Stimulated activated naive CD4-positive, alpha-beta T cell treated with Interleukin-2 at 50 U/mL for 16 hours (primary cell): ENCODE measurements at places on chromosomes 6 and 20.

DNA sequence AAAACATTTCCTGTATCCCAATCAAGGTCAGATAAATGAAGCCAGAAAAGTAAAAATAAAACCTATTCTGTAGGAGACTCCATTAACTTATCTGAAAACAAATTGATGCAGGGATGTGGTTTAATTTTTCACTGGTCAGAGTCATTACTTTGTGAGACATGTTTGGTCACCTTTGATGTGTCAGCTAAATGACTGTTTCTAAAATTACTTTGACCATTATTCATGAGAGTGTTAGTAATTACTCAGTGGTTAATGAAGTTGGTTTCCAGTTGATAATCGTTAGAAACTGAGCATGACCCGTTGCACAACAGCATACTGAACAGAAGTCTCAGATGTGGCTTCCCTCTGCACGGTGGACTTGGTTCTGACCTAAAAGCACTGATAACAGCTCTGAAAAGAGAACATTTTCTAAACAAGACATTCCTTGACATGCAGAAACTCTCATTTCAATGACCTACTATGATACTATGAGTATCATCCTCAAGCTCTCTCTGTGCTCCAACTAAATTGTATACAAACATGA lies 410.5 kb upstream of the RNF217 start:
- DNase-seq = no peak

GRCh38 chr6:151901009-151901411 lies 93.5 kb downstream of the ESR1 start:
- DNase-seq = no peak

DNA sequence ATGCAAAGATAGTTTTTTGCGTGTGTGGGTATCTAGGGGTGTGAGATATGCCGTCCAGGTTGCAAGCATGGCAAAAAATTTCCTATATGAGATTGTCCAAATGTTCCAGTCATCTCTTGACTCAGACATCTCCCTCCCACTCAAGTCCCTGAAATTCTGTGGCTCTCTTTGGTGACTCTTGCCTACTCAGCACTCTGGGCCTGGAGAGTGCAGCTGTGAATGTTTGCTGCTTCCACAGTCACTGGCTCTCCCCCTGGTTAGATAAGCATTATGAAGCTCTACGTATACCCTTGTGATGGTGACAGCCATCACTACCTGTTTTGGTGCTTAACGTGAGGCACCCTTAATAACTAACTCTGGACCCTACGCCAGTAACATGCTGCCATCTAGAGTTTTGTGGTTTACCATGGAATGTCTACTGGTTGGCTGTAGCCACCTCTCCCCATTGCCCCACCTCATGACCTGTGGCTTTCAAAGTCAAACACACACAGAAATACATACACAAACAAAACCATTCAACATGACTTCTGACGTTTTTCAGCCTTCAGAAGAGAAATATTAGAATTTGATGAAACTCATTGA lies 621.9 kb upstream of the CITED2 start:
- DNase-seq = no peak

DNA sequence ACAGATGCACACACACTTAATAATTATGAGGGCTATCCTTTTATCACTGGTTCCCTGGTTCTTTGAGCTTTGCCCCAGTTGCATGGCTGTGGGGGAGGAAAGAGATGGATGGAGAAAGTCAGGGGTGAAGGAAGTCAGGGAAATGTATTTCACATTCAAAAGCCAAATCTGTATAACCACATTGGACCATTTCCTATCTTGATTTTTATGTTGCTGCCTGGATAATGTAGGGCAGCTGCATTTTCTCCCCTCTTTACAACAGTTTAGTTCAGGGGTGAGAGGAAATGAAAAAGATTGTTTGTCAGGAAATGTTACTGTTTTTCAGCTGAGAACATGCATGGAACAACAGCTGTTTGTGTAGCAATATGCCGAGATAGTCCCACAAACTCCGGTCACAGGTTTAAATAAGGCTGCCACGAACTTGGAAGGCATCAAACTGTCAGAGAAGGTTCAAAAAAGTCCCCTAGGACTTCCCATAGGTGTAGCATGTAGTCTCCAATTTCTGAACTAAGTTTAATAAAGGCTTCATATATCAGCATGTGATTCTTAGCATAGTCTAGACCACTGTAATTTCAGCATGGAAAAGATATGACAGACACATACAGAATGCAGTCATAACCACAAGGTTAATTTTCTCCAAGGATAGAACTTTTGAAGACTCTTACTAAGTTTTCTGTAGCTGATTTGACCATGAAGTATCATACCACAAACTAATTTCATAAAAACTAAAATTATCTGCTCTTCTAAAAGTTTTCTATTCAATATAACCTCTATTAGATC lies 82.1 kb upstream of the COL21A1 start:
- DNase-seq = no peak

DNA sequence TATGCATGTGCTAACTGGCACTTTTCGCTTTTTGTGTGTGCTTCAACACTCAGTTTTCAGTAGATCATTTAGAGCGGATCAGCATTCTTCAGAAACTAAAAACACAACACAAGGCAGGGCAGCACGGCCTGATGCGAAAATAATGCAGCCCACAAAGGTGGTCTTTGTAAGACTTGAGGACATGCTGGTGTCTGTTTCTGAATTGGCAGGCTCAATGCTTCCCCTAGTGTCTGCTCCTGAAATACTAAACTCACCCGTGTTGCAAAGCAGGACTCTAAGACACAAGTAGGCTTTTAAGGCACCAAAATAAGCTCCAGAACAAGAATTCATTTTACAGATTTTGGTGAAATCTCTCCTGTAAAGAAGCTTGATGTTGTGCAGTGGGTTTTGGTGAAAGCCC lies 676.5 kb downstream of the TENT5A start:
- DNase-seq = no peak

- DNase-seq = no peak
These were observed 256.6 kb upstream of the SGK1 start for GRCh38 chr6:134574491-134574890.

DNA sequence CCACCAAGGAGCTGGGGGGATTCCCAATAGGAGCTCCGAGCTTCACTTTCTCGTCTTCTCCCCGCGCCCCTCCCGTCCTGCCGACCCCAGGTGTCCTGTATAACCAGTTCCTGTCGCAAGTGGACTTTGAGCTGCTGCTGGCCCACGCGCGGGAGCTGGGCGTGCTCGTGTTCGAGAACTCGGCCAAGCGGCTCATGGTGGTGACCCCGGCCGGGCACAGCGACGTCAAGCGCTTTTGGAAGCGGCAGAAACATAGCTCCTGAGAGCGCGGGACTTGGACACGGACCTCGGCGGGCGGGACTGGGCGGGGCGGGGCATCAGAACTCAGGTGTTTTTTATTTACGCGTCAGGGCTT lies 340 bp upstream of the VARS2 start:
- no peak for DNase-seq

GRCh38 chr6:4848382-4849068 lies 72.3 kb downstream of the CDYL start:
- no peak for DNase-seq

- DNase-seq = no peak
These were observed 301.4 kb upstream of the SUPT3H start for GRCh38 chr6:45679163-45679562.

DNA sequence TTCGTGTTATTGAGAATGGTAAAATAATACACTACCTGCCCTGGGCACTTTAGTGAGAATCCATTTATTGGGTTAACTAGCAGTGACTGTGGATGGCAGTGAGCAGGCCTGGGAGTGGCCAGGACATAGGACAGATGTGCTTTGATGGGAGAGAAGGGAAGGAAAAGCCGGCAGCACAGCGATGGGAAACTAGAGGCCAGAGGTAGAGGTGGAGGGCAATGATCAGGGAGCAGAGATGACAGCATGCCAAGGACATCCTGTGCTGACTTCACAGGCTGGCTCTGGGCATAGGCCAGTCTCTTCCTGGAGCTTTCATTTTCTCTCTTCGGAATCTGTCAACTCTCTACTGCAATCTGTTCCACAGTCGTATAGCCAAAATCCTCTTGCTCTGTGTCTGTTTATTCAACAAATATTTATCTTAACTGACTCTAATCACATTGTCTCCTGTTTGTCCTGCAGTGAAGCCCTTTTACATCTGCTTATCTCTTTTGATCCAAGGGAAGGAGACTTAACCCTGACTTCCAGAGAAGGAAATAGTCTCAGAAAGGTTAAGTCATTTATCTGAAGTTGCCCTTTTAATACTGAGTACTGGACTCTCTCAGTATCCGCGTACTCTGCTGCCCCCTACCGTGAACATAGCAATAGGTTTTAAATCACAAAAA lies 18.4 kb upstream of the MMP24 start:
- DNase-seq = peak; percentile 60

- DNase-seq = no peak
These were observed 586 bp upstream of the NUP153 start for GRCh38 chr6:17707371-17707651.

- no peak for DNase-seq
These were observed 50.7 kb downstream of the LRRC1 start for GRCh38 chr6:53845280-53846195.

GRCh38 chr20:17635332-17636244 lies 46.5 kb downstream of the RRBP1 start:
- DNase-seq = no peak

- DNase-seq = no peak
These were observed 11.7 kb upstream of the HCK start for GRCh38 chr20:32040142-32040953.

DNA sequence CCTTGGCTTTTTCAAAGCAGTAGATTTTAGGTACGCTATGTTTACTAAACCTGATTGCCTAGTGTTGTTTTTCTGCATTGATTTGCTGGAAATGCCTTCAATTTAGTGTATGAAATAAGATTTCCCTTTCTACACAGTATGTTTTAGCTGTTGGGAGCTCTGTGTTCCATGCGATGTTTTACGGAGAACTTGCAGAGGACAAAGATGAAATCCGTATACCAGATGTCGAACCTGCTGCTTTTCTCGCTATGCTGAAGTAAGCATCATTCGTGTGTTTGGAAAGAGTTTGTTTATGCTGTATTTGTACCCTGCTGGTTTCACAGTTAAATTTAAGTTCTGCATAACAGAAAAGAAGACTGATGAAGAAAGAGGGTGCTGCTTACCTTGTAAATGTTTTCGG lies 1.9 kb downstream of the BTBD3 start:
- DNase-seq = no peak

- DNase-seq = no peak
These were observed 64.8 kb downstream of the UTRN start for GRCh38 chr6:144349690-144350527.

- DNase-seq = no peak
These were observed 9.9 kb downstream of the VNN1 start for GRCh38 chr6:132703936-132704335.

DNA sequence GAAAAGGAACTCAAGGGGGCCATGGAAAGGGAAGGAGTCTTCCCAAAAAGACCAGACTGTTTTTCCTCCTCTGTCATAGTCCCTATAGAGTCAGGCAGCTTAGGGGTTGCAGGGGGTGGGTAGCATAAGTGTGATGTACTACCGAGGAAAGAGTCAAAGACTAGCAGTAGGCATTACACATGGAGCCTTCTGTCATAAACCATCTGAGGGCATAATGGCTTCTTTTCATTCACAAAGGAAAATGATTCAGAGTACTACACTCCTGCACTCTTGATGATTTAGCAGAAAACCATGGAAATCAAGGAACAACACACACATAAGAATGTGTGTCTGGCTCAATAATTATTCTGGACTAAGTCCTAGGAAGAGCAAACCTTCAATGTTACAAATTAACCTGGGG lies 14.9 kb downstream of the PLN start:
- DNase-seq = no peak

- no peak for DNase-seq
These were observed 222.2 kb upstream of the SLC35B3 start for GRCh38 chr6:8657522-8657921.

DNA sequence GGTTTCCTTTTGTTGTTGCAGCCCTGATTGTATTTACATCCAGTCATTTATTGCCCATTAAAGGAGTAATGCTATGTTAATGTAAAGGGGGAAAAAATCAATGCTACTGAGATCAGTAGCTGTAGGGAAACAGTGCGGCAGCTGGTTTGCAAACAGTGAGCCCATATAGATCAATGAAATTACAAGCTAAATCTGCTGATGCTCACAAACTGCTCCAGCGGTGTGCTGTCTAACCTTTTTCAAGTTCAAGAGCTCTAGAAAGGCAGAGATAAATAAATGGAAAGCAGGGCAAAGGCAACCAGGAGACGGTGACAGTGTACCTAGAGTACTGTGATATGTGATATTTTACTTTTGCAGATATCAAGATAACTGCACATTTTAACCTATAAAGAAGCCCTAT lies 449.0 kb upstream of the MMS22L start:
- no peak for DNase-seq

DNA sequence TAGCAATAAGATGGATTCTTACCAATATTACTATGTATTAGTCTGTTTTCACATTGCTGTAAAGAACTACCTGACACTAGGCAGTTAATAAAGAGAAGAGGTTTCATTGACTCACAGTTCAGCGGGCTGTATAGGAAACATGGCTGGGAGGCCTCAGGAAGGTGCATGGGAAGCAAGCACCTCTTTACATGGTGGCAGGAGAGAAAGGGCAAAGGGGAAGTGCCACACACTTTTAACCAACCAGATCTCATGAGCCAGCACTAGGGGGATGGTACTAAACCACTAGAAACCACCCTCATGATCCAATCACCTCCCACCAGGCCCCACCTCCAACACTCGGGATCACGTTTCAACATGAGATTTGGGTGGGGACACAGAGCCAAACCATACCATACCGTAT lies 40.7 kb upstream of the CCDC167 start:
- no peak for DNase-seq

DNA sequence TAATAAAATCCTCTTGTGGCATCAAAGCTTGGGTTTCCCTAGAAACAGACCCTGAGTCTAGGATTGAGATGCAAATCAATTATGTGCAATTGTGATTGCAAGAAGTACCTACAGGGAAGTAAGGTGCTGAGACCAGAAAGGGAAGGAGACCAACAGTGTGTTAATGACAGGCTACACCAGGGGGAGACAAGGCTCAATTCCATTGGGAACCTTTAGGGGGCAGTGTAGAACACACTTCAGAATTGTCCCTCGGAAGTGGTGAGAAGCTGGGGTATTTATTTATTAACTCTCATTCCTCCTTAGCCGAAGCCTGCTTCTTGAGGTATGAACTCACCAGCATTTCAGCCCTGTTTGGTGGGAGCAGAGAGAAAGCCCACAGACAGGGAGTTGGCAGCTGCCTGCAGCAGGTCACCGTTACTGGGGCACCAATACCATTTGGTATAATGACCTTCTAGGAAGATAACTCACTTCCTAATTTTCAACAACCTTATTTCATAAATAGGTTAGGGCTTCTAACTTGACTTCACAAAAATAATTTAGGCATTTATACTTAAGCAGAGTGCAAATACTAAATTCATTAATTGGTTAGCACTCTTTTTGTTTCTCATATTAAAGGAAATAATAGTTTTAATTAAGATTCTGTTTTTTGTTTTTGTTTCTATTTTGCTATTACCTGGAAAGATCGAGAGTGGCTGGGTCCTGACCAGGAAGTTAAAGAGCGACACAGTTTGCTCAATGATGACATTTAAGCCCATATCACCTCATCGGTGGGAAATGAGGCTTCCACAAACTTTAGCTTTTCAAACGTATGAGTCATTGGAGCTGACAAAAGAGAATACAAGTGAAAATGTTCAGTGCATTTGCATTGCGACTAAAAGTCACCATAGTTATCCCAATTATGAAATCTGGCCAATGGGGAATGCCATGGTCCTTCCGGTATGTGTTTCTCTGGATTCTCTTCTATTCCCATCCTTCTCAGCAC lies 94.8 kb downstream of the BTBD3 start:
- no peak for DNase-seq

- DNase-seq = no peak
These were observed 18.3 kb downstream of the KIF16B start for GRCh38 chr20:16554766-16555543.

GRCh38 chr6:77451466-77451865 lies 11.8 kb downstream of the HTR1B start:
- DNase-seq = no peak
